Renal pelvis (tissue), 12 donors: ENCODE measurements at places on chromosomes 5 and 9.
A peak's percentile ranks its signal among the peaks of the same experiment; 100 is the strongest.

GRCh38 chr9:108383796-108384195 is 472.0 kb downstream of the ACTL7B start:
- no peak for DNase-seq

GRCh38 chr9:30758726-30759446 is 1625.6 kb upstream of the ACO1 start:
- no peak for DNase-seq

- DNase-seq: no peak
Measured at GRCh38 chr5:131812371-131813160, 15.7 kb upstream of the FNIP1 start.

DNA sequence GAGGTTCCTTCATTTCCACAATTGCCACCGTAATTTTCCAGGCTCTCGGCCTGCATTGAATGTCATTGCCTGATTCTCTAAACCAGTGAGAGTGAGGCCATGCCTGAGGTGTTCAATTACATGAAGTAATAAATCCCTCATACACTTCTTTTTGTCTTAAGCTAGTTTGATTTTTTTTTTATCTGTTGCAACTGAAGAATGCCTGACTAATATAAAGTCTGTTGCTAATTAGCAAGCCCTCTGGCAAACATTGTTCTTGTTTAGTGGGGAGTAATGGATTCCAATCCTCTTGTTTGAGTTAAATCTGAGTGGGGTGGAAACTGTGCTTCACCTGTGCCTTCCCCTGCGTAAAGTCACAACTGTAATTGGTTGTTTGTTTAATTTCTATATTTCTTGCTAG is 338.1 kb upstream of the ATP10B start:
- no peak for DNase-seq

DNA sequence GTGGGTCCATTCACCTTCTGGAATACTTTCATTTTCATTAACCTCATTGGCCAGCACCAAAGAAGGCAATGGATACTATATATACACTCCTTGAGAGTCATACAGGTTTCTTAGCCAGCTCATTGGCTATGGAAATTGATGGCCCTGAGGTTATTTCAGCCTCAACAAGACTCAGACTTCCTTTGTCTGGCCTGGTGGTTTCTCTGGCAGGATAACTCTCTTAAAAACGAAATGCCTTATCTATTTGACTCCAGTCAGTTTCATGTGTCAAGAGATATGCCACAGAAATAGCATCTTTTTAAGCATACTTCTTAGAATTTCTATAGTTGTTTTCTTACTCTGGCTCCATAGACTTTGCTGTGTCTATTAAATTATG is 28.9 kb downstream of the CDH9 start:
- DNase-seq: no peak

DNA sequence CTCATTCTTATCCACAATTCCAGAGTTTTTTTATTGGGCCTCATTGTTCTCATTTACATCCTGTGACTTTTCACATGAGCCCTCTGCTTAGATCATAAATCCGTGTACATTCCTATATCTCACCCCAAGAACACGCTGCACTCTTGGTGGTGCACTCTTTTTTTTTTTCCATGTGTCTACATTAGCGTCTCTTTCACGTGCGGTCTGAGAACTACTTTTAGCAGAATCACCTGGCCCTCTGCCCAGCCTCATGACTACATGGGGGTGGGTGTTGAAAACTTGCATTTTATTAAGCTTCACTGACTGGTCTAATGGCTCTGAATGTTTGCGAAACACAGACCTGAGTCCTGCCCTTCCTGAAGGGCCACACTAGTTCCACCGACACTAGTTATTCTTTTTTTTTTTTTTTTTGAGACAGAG is 18.6 kb downstream of the C9orf57 start:
- DNase-seq: peak; percentile 17
